Adrenal gland (tissue), 19 donors: ENCODE measurements at places on chromosomes 7 and 10. TPM values are rescaled to one million over a fixed set of nuclear protein-coding genes. Genes with fewer than 3 reads are reported as not detected.

TRIM8 gene
- 45.0 TPM for polyA plus RNA-seq

MSMB gene
- polyA plus RNA-seq = not detected

RUFY2 gene
- 11.4 TPM for polyA plus RNA-seq

LOXL4 gene
- 7.8 TPM for polyA plus RNA-seq

DGKB gene
- polyA plus RNA-seq = 1.3 TPM

ZNF239 gene
- 1.9 TPM for polyA plus RNA-seq

NUTM2D gene
- 1.6 TPM for polyA plus RNA-seq

ST8SIA6 gene
- polyA plus RNA-seq = 0.26 TPM

PRPS1L1 gene
- polyA plus RNA-seq = not detected

MMS19 gene
- polyA plus RNA-seq = 46.8 TPM

TEX36 gene
- polyA plus RNA-seq = not detected

GIMAP6 gene
- 11.0 TPM for polyA plus RNA-seq

ABCB4 gene
- 34.3 TPM for polyA plus RNA-seq

TAC1 gene
- polyA plus RNA-seq = 4.3 TPM

SFMBT2 gene
- 5.4 TPM for polyA plus RNA-seq

PIK3CG gene
- 0.99 TPM for polyA plus RNA-seq

CALML5 gene
- polyA plus RNA-seq = not detected

RELN gene
- 2.0 TPM for polyA plus RNA-seq

ATG9B gene
- 2.1 TPM for polyA plus RNA-seq

NAT16 gene
- polyA plus RNA-seq = not detected

TMEM270 gene
- 0.56 TPM for polyA plus RNA-seq

GNGT1 gene
- not detected for polyA plus RNA-seq

CAMK2B gene
- polyA plus RNA-seq = 12.1 TPM

NUTM2E gene
- polyA plus RNA-seq = not detected

SMC3 gene
- polyA plus RNA-seq = 10.0 TPM

ZPBP gene
- not detected for polyA plus RNA-seq

BAMBI gene
- polyA plus RNA-seq = 41.6 TPM

UTF1 gene
- polyA plus RNA-seq = not detected

CLRN3 gene
- polyA plus RNA-seq = not detected

FXYD4 gene
- not detected for polyA plus RNA-seq

ZNRF2 gene
- 4.1 TPM for polyA plus RNA-seq

SRRM3 gene
- polyA plus RNA-seq = 140 TPM

CTNNA3 gene
- 0.08 TPM for polyA plus RNA-seq

MMRN2 gene
- 9.5 TPM for polyA plus RNA-seq

C10orf67 gene
- 0.03 TPM for polyA plus RNA-seq

HPS6 gene
- 4.5 TPM for polyA plus RNA-seq
